ENCODE measurements at places on chromosomes 4 and X.

DNA sequence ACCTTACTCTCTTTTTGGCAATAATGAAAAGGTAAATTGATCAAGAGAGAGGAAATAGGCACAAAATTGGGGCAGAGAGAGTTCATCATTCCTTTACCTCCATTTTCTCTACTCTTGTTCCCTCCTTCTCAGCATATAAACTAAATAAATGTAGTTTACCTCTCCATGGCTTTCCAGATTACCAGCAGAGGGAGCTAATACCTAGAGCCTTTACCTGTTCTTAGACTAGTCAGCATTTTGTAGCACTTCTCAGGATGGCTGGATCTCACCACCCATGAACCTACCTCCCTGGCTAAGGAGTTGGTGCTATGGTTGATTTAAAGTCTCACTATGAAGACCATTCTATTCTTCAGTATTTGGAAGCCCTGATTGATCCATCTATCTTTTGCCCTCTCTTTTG, 15.7 kb downstream of the OFD1 start:
- no peak for DNase-seq

- DNase-seq: no peak
Observed at GRCh38 chrX:46791927-46792809, 33.2 kb upstream of the SLC9A7 start.

- no peak for DNase-seq
Observed at GRCh38 chr4:77434299-77435092, 171.1 kb upstream of the CXCL13 start.

- no peak for DNase-seq
Observed at GRCh38 chrX:10427249-10427648, 193.1 kb downstream of the MID1 start.

DNA sequence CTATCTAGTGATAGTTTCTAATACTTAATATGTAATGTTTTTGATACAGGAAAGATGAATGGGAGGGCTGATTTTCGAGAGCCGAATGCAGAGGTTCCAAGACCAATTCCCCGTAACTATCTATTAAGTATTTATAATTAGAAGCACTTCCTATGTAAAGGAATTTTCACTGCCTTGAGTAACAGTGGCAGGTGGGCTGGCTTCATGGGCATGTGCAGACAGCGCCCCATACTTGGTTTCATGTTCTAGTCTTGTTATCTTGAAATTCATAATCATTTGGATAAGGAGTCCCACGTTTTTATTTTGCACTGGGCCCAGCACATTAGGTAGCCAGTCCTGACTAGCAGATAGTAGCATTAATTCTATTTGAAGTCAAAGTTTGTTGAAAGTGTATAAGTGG, 1.7 kb downstream of the OCIAD1 start:
- DNase-seq: no peak

GRCh38 chr4:112531146-112531545, 15.2 kb upstream of the NEUROG2 start:
- DNase-seq: no peak

- DNase-seq: no peak
Observed at GRCh38 chr4:10098780-10099160, 17.8 kb downstream of the WDR1 start.

DNA sequence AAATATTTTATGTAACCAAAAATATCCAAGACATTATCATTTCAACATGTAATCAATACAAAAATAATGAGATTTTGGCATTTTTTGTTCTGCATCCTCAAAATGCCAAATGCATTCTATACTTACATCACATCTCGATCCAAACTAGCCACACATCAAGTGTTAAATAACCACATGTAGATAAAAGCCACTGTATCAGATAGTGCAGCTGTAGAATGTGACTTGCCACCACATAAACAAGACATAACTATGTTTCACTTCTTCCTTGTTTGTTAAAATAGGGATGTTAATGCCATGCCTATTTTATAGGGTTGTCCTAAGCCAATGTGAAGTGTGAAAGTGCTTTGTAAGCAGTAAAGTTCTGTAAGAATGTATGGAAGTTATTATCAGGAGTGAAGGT, 20.9 kb downstream of the INTS6L start:
- DNase-seq: no peak

GRCh38 chr4:81030981-81031791, 678 bp downstream of the BMP3 start:
- no peak for DNase-seq

DNA sequence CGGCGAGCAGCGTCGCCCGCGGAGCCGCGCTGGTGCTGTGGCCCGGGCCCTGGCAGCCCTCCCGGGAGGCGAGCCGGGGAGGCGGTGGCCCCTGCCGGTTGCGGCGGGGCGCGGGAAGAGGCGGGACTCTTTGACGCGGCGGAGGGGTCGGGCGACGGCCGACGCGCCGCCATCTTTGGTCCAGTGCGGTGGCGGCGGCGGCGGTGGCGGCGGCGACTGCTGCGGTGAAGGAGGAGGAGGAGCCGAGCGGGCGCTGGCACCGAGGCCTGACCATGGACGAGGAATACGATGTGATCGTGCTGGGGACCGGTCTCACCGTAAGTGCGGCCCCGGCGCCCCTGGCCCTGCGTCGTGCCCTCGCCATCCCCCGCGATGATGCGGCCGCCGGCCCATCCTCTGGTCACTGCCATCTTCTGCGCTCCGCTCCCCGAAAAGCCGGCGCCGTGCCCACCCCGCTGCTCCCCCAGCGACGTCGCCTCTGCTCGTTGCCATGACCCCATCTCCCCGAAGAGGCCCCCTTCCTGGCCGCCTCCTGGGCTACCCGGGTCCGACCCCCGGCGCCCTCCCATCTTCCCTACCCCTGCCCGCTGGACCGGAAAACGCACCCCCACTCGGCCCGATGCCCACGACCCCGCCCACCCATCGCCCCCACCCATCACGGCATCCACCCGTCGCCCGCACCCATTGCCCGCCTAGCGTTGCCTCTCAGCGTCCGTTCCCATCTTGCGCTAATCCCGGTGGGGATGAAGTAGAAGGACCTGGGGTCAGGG, at the start of gene GDI1:
Gene GDI1 (plus strand): TSS at position 172 of the 770 bp plus-strand sequence. CDS start 101 bp downstream, at position 273.
- peak; percentile 47 for DNase-seq

DNA sequence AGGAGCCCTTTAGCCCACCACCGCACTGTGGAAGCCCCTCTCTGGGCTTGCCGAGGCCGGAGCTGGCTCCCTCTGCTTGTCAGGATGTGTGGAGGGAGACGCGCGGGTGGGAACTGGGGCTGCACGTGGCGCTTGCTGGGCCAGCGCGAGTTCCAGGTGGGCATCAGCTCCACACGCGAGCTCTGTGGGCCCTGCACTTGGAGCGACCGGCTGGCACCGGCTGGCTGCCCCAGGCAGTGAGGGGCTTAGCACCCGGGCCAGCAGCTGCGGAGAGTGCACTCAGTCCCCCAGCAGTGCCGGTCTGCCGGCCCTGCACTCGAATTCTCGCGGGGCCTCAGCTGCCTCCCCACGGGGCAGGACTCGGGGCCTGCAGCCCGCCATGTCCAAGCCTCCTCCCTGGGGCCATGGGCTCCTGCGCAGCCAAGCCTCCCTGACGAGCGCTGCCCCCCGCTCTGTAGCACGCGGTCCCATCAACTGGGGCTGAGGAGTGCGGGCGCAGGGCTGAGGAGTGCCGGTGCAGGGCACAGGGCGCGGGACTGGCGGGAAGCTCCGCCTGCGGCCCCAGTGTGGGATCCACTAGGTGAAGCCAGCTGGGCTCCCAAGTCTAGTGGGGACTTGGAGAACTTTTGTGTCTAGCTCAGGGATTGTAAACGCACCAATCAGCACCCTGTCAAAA, 93.6 kb downstream of the DTHD1 start:
- DNase-seq: no peak

DNA sequence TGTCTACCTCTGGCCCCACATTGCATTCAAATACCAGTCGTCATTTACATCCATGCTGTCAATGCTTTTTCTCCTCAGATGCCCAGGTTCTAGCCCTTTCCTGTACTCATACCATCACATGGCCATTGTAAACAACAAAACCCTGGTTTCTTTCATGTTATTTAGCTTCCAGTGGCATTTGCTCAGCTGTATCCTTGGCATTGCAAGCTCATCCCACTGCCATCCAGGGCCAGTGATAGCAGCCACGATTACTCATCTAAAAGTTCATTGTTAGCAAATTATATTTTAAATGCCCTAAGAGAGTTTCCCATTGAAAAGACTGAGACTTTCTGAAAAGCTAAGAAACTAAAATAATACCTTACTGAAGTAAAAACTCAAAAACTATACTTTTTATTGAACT, 34.0 kb downstream of the VEGFC start:
- no peak for DNase-seq

DNA sequence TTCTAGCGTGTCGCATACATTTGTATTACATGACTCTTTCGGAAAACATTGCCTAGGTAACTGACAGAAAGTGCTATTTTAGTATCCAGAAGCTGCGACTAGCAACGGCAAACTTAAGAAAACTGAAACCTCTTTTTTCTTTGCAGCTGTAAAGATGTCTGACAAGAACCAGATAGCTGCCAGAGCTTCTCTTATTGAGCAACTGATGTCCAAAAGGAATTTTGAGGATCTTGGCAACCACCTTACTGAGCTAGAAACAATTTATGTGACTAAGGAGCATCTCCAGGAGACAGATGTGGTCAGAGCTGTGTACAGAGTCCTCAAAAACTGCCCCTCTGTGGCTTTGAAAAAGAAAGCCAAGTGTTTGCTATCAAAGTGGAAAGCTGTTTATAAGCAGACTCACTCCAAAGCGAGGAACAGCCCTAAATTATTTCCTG, 9.4 kb downstream of the TCEANC start:
- no peak for DNase-seq

DNA sequence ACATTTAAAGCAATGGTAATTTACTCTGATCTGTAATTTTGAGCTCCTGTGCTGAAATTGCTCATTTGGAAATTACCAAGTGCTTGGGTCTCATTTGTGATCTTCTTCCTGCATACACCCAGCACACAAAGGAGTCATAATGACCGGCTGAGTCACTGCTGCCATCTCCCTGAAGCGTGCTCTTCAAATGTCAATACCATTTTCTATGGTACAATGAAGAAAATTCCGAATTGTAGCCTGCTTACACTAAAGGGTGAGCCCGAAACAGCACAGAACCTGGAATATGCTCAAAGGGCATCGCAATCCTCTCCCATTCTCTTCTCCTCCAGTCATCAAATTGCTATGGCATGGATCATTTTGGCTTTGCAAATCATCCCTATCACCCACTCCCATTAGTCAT, 140.5 kb downstream of the GRIA3 start:
- no peak for DNase-seq

- DNase-seq: no peak
Observed at GRCh38 chrX:153469811-153470410, 465 bp downstream of the HAUS7 start.

GRCh38 chr4:53057679-53058078, 195.6 kb downstream of the RASL11B start:
- no peak for DNase-seq

GRCh38 chrX:9765737-9766097, at the start of gene GPR143:
GPR143 (minus strand) TSS chrX:9765847; CDS start chrX:9765817, 30 bp downstream.
- no peak for DNase-seq

GRCh38 chr4:167399201-167399600, 164.9 kb upstream of the SPOCK3 start:
- no peak for DNase-seq

GRCh38 chrX:48961585-48962091, 4.2 kb upstream of the OTUD5 start:
- DNase-seq: no peak

DNA sequence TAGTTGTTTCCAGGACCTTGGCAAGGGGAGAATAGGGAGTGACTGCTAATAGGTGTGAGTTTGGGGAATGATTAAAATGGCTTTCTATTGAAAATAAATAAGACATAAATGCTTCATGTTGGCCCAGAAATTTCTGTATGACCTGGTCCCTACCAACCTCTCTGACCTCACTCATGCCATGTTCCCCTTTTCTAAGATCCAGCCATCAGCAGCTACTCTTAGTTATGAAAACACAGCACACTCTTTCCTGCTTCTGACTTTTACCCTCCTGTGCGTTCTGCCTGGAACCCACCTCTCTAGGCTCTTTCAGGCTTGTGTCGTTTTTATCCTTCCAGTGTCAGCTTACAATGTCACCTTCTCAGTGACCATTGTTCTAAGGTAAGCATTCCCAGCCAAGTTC, 14.8 kb upstream of the CXCL5 start:
- no peak for DNase-seq

GRCh38 chr4:137390707-137391106, 141.6 kb downstream of the PCDH18 start:
- DNase-seq: no peak

GRCh38 chr4:152138451-152138850, 377.6 kb upstream of the GATB start:
- no peak for DNase-seq

DNA sequence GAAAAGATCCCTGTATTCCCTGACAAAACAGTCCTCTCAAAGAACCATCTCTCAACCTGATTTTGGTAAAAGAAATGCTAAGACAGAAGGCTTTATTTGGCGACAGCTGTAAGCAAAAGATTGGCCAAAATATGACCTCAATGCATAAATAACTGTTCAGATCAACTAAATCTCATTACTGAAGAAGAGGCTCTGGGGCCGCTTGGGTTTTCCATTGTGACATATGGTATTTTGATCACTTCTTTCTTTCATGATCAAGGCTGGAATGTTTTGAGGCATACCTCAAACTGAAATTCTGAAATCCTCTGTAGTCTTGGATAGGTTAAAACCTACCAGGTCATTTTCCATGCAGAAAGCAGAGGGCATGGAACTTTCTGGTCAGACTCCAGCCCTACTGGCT, 106.3 kb downstream of the C4orf51 start:
- DNase-seq: no peak

- DNase-seq: no peak
Observed at GRCh38 chrX:150635952-150636351, 57.2 kb upstream of the MTMR1 start.
